ENCODE measurements at places on chromosomes 7 and 10. TPM values are rescaled to one million over a fixed set of nuclear protein-coding genes. Genes with fewer than 3 reads are reported as not detected.
A peak's percentile ranks its signal among the peaks of the same experiment; 100 is the strongest.

DNA sequence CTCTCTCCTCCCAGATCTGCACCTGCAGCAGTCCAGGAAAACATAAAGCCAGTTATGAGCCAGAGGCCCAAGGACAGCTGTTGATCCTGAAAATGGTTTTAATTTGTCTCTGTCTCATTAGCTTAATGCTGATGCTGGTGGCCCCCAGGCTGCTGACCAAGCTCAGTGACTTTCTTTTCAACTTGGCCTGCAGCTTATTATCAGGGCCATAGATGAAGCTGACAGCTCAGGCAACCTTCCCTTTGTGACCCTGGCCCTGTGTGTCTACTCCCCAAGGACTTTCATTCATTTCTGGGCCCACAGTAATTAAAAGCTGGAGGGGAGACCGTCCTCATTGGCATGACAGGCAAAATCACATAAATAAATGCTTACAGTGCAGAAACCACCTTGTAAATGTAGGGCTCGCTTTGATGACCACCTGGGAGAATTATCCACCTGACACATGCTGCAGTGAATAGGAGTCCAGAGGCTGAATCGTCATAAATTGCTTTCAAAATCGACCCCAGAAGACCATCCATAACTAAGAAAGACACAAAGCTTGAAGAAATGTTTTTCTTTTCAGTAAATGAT is 138.5 kb downstream of the NPY start:
- no peaks in the 10 kb centered on the region for H3K4me1 ChIP-seq
- no peak overlapping the region for H3K27ac ChIP-seq
- DNase-seq = no peak
- H3K36me3 ChIP-seq = no peaks in the 10 kb centered on the region
- H3K4me3 ChIP-seq = no peak overlapping the region

DNA sequence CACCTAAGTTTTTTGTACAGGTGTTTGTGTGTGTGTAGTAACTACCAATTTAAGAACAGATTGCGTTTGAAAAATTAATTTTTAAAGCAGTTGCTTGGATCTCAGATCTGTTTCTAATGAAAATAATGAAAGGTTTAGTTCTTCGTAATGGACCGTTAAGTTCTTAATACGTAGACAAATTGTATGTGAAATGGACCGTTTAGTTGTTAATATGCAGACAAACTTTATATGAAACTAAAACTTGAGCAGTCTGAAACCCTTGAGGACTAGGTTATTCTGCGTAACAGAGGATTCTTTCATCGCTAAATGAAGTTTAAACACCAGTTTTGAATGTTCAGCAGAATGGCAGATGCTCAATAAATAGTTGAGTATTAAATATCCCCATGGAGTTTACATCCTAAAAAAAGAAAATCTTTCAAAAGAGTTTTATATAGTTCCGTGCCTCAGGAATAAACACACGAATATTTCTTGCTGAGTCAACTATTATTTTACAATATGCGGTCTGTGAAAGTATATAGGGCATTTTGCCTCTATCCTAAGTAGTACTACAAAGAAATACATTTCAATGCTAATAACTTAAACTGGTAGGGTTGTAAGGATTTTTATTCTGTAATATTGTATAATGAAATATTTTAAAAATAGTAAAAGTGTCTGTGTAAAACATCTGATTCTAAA is 1.2 kb downstream of the DBF4 start:
- peaks cover 10% of the 10 kb centered on the region for H3K36me3 ChIP-seq
- H3K27ac ChIP-seq = peak overlapping the region; percentile 90
- peaks cover 15% of the 10 kb centered on the region for H3K4me1 ChIP-seq
- H3K4me3 ChIP-seq = peak overlapping the region; percentile 92
- DNase-seq = no peak

Gene THSD7A
- under 0.01 TPM for total RNA-seq

DNA sequence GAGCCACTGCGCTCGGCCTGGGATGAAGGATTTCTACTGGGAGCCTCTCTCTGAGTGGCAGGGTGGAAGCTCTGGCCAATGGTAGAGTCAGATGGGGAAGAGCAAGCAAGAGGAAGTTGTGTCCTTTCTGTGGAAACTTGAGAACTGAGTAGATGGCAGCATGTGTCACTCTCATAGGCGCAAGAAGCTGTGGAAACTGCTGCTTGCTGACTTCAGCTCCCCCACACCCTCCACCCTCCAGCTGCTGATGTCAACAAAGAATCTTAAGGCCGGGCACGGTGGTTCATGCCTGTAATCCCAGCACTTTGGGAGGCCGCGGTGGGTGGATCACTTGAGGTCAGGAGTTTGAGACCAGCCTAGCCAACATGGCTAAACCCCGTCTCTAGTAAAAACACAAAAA is 39.8 kb upstream of the SRGN start:
- H3K4me1 ChIP-seq = no peaks in the 10 kb centered on the region
- no peaks in the 10 kb centered on the region for H3K36me3 ChIP-seq

Gene SLC39A12
- not detected for total RNA-seq

DNA sequence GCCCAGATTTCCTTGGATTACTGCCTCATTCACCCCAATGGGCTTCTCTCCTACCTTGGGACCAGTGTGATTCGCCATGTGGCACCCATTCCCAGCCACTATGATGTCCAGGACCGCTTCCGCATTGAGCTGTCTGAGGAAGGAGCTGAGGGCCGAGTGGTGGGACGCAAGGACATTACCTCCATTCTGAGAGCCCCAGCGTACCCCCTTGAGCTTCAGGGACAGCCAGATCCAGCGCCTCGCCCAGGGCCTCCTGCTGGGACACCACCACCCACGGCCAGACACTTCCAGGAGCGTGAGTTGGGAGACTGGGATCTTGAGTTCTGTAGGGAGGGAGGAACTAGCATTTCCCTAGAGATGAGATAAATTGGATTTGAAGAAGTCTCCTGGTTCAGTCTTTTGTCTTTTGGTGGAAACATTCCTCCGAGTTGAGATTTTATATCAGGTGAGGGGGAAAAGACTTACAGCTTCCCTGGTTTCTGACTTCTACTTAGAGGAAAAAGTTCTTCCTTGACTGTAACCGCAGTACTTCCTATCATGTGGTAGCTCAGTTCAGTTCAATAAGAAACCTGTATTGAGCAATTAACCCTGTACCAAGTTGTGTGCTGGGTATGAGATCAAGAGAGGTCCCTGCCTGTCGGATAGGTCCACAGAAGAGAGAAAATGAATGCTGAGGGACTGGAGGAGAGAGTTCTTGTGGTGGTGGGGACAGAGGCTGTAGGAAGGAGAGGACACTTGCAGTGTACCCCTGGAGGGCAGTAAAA is 1.3 kb downstream of the MOSPD3 start:
- no peak overlapping the region for H3K27ac ChIP-seq
- H3K27me3 ChIP-seq = no peaks in the 10 kb centered on the region
- H3K4me3 ChIP-seq = peak overlapping the region; percentile 92
- peaks cover 6% of the 10 kb centered on the region for H3K4me1 ChIP-seq

Gene EGFR
- 104 TPM for total RNA-seq

Gene CLDN3
- not detected for total RNA-seq

GRCh38 chr10:49303711-49304110 is 4.7 kb downstream of the C10orf71 start:
- no peaks in the 10 kb centered on the region for H3K36me3 ChIP-seq
- peaks cover 20% of the 10 kb centered on the region for H3K27me3 ChIP-seq
- DNase-seq = no peak

Gene SPDYE9
- total RNA-seq = not detected

GRCh38 chr7:47351233-47352154 is 230.4 kb downstream of the TNS3 start:
- H3K27me3 ChIP-seq = no peaks in the 10 kb centered on the region
- no peak overlapping the region for H3K4me3 ChIP-seq
- H3K4me1 ChIP-seq = no peaks in the 10 kb centered on the region
- H3K36me3 ChIP-seq = peaks cover 4% of the 10 kb centered on the region
- no peak for DNase-seq

Gene PNLIPRP1
- not detected for total RNA-seq

DNA sequence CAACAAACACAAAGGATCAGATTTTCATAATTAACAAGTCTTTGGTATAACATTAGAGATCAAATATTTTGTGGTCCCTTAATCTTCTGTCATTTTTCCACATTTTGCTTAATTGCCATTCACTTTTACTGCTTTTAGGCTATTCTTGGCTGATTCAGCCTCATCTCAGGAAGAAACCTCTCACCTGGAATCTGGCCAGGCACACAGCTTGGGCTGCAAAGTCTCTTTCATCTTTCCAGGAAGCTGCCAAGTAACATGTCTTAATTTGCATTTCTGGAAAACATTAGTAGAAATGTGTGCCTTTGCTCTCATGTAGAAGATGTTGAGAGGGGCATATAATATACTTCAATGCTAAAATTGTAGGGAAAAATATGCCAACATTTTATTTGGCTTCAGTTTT is 174.2 kb upstream of the STEAP4 start:
- no peaks in the 10 kb centered on the region for H3K4me1 ChIP-seq
- no peaks in the 10 kb centered on the region for H3K36me3 ChIP-seq
- H3K27ac ChIP-seq = no peak overlapping the region

Gene MYL10
- total RNA-seq = not detected

GRCh38 chr7:82697897-82698296 is 254.3 kb upstream of the CACNA2D1 start:
- DNase-seq = no peak
- no peak overlapping the region for H3K4me3 ChIP-seq
- H3K27ac ChIP-seq = no peak overlapping the region
- H3K36me3 ChIP-seq = no peaks in the 10 kb centered on the region
- no peaks in the 10 kb centered on the region for H3K4me1 ChIP-seq

- H3K36me3 ChIP-seq = no peaks in the 10 kb centered on the region
- H3K27me3 ChIP-seq = no peaks in the 10 kb centered on the region
- H3K4me3 ChIP-seq = no peak overlapping the region
- DNase-seq = no peak
- H3K27ac ChIP-seq = peak overlapping the region; percentile 39
Measured at GRCh38 chr10:17980846-17981565, 29.3 kb downstream of the SLC39A12 start.

- DNase-seq = no peak
- H3K36me3 ChIP-seq = no peaks in the 10 kb centered on the region
- H3K27ac ChIP-seq = no peak overlapping the region
- H3K4me1 ChIP-seq = no peaks in the 10 kb centered on the region
Measured at GRCh38 chr10:128345353-128345752, 219.1 kb upstream of the MKI67 start.

- H3K4me1 ChIP-seq = no peaks in the 10 kb centered on the region
- DNase-seq = peak; percentile 39
- no peak overlapping the region for H3K4me3 ChIP-seq
- no peaks in the 10 kb centered on the region for H3K27me3 ChIP-seq
- H3K27ac ChIP-seq = no peak overlapping the region
- H3K36me3 ChIP-seq = no peaks in the 10 kb centered on the region
Measured at GRCh38 chr7:113775401-113775800, 143.4 kb downstream of the PPP1R3A start.

- H3K27me3 ChIP-seq = no peaks in the 10 kb centered on the region
- peaks cover 4% of the 10 kb centered on the region for H3K4me1 ChIP-seq
- DNase-seq = no peak
- H3K4me3 ChIP-seq = no peak overlapping the region
Measured at GRCh38 chr7:121452389-121452788, 56.3 kb upstream of the FAM3C start.

DNA sequence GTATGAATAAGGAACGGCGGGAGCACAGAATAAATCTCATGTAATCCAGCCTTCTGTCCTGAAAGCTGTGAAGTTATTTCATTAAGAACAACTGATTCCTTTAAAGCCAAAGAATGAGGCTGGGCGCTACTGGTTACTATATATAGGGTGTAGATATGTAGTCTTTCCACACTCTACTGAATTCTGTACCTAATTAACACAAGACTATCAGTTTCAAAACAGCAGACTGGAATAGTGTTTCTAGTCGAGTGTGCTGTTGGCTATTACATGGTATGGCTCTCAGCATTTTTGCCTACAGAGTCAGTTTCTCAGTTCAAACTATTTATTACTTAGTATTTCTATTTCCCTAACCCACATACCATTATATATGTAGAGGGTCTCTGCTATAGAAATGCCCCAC is 163.3 kb downstream of the THSD7A start:
- no peak for DNase-seq
- no peaks in the 10 kb centered on the region for H3K27me3 ChIP-seq
- H3K27ac ChIP-seq = no peak overlapping the region
- no peaks in the 10 kb centered on the region for H3K4me1 ChIP-seq

GRCh38 chr10:71641986-71642385 is 77.6 kb downstream of the C10orf105 start:
- H3K36me3 ChIP-seq = no peaks in the 10 kb centered on the region
- peak; percentile 83 for DNase-seq

DNA sequence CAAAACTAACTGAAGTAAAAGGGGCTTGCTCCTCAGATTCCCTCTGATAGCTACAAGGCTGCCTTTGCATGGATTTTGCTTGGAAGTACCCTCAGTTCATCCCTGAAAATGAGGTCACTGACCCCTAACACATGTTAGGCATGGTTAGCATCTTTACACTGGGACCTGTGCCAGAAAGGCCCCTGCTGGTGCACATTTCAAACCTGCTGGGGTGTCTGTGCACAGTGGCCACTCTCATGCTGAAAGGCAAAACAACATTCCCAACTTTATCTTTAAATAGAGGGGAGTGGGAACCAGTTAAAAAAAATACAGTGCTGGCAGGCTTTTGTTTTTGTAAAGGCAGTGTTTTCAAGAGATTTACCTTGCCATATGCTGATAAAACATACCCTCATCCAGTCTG is 99.1 kb downstream of the ANK3 start:
- no peak for DNase-seq
- no peaks in the 10 kb centered on the region for H3K36me3 ChIP-seq
- H3K4me1 ChIP-seq = peaks cover 27% of the 10 kb centered on the region

Gene CDHR3
- 6.5 TPM for total RNA-seq

GRCh38 chr7:141497391-141497790 is 53.8 kb upstream of the AGK start:
- H3K27ac ChIP-seq = no peak overlapping the region
- H3K4me3 ChIP-seq = no peak overlapping the region

DNA sequence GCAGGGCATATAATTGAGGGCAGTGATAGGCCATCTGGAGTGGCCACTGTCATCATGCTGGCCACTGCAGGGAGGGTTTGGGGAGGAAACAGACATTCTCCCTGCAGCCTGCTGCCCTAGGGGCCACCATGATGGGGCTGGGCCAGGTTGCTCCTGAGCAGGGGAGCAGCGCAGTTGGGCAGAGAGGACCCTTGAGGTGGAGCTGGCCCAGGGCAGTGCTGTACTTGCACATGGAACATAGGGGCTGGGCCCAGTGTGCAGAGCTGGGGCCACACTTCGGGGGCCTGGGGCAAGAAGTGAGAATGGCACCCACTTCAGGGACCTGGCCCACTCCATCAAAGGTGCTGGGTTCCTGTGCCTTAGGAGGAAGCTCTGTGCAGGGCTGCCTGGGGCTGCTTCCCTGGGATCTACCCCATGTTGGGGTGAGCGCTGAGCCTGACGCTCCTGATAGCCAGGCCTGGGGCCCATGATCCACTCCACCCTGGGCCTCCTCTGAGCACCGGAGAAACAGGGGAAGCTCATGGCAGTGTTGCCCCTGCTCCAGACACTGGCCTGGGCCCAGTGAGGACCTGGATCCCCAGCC is 21.3 kb upstream of the NUB1 start:
- H3K36me3 ChIP-seq = no peaks in the 10 kb centered on the region
- no peak for DNase-seq
- no peaks in the 10 kb centered on the region for H3K4me1 ChIP-seq
- no peak overlapping the region for H3K27ac ChIP-seq

Data from osteoblast (primary cell).